H1 (cell line): ENCODE measurements at places on chromosomes 6 and 20.

DNA sequence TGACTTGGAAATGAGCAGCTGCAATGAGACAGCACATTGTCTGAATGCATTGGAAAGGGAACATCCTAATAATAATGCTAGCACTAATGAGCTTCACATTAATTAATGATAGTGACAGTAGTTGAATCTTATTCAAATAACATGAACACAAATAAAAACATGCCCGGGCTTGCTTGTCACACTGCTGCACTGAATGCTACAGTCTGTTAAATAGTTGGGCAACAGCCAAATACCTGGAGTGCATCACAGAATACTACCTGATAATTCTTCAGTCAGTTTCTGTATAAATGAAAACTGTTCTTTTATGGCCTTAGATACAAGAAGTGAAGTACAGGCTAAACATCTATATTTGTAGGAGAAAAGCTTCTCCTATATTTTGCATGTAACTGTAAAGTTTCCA, 458.7 kb downstream of the RNF144B start:
- no peak for DNase-seq

DNA sequence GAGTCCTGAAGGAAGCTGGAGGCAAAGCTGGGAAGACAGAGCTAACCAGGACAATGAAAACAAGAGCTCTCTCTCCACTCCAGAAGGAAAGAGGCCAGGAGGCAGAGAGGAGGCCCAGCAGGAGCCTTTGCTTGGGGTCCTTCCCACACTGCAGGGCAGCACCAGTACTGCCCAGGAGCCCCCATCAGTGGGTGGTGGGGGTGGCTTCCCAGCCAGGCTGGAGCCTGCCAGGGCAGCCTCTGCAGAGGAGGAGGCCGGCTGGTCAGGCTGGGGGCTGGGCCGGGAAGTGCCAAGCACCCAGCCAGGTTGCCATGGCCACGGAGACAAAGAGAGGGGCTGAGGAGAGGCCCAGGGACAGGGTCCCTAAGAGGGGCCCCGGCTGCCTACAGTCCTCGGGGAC, 33.4 kb downstream of the PREX1 start:
- peak; percentile 74 for DNase-seq

DNA sequence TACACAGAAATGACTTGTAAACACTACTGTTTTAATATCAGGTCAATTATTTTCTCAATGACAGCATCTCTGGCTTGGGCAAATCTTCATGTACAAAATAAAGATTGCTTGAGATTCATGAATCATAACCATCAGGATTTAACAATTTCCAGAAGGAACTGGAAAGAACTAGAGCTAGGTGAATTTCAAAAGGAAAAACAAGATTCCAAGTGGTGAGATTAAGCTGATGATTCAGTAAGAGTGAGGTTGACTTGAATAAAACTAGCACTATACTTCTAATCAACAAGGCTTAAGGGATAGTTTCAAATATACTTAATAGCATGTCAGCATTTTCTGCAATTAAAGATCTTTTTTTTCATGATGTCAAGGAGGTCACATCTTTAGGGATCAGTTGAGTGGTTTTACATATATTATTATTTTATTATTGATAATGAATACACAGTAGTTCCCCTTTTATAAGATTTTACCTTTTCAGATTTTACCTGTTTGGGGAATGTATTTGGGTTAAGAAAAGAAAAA, 43.5 kb upstream of the HCRTR2 start:
- DNase-seq, result no peak

- no peak for DNase-seq
Measured at GRCh38 chr6:13072686-13073347, 255.5 kb downstream of the TBC1D7 start.

GRCh38 chr6:33297406-33297955, 1.3 kb downstream of the RGL2 start:
- no peak for DNase-seq

DNA sequence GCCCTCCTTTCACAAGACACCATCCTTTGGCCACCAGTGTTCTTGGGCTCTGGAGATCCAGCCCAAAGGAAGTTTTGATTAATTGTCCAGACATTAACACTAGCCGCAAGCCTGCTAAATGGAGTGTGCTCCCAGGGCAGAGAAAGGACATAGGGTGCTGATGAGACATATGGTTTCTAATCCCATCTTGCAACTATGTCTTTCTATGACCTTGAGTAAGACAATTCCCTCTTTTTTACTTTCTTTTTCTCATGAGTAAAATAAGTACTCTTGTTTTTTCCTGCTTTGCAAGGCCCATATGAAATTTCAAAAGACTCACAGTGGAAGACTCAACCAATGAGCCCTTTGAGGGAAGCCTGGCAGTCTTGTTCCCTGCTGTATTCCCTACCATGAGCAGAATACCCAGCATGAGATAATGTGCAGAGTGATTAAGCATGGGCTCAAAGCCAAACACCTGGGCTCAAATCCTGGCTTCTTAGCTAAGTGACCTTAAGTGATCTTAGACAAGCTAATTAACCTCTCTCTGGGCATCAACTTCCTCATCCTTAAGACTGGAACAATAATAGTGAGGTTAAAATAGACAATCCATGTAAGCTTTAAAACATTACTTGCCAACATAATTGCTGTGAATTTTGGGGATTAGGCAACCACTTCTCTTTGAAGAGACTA, at the start of gene WFDC10B:
WFDC10B (minus strand) TSS at position 51 of the 669 bp plus-strand sequence. CDS start 19,027 bp downstream, outside the sequence.
- DNase-seq, result no peak

DNA sequence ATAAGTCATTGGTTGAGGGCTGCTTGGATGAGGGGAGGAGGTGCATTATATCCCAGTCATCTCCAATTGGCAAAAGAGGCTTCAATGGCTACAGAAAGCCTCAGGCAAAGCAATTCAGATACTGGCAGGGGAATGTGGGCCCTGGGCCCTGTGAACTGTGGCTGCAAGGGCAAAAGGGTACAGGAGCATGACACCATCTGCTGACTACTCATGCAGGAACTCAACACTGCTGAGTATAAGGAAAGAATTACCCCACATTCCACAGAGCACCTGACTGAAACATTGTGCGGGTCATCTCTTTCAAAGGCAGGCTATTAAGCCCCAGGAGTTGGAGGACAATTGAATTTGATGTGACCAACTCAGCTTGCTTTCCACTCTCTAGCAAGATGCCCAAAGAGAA, 92.1 kb upstream of the SPTLC3 start:
- no peak for DNase-seq

DNA sequence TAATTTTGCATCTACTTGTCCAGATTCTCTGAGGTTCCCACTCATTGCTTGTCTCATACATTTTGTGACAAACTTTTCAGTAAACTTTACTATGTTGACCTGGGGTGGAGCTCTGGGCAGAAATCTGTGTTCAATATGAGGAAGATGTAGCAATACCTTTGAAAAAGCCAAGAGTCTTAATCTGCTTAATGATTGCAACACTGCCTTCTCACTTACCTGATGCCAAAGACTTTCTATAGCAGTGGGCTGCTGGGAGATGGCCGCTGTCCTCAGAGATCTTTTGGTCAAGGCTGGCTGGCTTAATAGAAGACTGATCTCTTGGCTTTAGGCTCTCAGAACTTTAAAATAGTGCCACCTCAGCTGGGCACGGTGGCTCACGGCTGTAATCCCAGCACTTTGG, 70.1 kb upstream of the RBM24 start:
- DNase-seq, result no peak

DNA sequence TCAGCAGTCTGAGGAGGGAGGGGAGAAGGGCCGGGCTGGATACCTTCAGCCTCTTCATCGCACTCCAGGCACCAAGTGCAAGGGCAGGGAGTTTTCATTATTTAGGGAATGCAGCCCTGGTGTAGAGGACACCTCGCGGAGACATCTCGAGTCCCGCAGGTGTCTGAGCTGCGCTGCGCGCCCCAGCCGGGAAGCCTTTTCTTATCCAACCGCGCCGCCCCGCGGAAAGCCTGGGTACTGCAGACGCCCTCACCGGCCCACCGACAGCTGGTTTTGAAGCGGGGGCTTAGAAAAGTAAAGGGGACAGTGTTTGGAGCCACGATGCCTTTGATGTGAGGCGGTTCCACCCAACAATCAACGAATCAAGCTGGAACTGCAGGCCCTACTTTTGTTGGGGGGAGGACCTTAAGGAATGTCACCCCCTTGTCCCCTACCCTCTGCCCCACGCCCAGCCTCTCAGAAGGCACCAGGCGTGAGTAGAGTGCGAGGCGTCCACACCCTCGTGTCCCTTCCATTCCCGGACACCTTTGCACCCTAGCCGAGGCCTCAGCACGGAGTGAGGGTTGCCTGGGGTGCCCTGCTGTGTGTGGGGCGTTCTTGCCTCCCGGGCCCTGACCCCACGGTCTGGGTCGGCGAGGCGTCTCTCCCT, 8.6 kb downstream of the NKX2-2 start:
- DNase-seq, result peak; percentile 100

- no peak for DNase-seq
Measured at GRCh38 chr6:74941424-74941823, 264.4 kb downstream of the COL12A1 start.

GRCh38 chr6:136846046-136846445, 23.7 kb downstream of the PEX7 start:
- no peak for DNase-seq

DNA sequence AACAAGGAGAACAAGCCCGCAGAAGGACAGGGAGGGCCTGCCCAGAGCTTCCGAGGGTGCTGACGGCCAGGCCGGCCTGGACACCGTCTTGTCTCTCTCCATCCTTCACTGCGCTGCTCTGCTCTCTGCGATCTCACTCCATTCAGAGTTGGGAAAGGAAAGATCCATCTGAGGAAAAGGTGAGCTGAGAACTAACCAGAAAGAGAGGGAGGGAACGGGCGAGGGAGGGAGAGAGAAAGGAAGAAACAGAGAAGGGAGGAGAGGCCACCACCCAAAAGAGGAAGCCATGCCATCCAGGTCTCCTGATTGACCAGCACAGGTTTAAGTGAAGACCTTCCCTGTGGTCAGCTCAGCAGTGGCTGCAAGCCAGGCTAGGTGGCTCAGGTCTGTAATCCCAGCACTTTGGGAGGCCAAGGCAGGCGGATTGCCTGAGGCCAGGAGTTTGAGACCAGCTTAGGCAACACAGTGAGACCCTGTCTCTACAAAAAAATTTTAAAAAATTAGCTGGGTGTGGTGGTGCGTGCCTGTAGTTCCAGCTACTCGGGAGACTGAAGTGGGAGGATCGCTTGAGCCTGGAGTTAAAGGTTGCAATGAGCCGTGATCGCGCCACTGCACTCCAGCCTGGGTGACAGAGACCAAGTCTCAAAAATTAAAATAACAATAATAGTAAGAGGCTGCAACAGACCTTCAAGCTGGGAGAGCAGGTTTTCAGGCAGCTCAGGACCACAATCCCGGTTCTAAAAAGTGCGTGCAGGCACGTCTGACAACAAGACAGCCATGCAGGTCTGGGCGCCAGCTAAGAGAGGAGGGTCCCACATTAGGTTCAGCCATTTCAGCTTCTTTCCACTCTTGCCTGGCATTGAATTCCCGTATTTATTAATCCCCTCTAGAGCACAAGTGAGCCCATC, 34.2 kb upstream of the DLGAP4 start:
- no peak for DNase-seq

GRCh38 chr20:10508060-10508459, 73.0 kb downstream of the SLX4IP start:
- DNase-seq, result no peak

DNA sequence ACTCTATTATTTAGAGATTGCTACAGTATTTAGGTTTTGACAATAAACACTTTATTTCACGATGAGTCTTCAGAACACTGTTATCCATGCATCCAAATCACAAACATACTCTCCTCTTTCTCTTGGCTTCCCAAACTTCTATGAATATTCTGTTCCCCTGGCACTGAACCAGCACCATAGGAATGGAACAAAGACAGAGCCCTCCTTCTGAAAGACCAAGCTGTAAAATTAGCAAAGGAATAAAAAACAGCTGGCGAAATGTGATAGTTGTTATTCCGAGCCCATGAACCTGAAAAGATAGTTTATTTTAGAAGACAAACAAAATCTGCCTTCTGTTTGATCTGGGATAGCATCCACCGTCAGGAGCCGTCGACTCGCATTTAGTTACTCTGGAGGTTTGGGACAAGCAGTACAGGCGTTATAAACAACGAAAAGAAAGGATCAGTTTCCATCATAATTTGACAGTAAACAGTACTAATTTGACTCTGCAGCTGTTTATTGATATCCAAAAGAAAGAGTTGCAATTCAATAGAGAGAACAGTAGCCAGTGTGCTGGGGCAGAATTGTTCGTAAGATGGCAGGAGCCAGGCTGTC, 161.4 kb downstream of the CLIC5 start:
- no peak for DNase-seq

DNA sequence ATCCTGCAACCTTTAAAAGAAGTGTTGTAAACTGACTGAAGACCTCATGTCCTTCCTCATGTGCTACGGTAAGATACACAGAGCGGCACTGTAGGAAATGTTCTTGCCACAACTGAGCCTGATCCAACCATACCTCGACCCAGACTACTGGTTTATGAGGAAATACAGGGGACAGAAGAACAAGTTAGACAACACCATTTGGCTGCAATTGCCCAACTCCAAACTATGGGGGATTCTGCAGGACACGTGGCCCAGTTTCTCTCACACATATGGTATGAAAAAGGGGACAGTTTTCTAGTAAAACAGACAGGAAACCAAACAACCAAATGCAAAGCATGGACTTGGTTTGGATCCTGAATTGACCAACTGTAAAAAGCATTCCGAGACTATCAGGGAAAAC, 10.5 kb downstream of the PRPH2 start:
- DNase-seq, result no peak

GRCh38 chr6:118307581-118307980, 240.5 kb upstream of the PLN start:
- no peak for DNase-seq

- DNase-seq, result no peak
Measured at GRCh38 chr6:139126255-139126654, 8.6 kb upstream of the HECA start.

DNA sequence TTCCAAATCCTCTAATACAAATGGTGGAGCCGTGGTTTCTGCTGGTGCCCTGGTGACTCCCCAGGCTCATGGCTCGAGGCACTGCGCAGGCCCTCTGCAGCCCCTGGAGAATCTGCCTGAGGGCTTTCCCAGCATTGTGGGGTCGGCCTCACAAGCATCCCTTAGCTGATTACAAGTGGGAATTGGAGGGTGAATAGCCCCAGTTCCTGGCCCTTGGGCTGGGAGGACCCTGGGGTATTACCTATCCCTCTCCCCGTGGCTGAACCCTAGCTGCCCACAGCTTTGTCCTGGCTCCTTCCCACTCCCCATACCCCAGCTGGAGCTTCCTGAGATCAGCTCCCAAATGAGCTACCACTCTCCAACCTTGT, 212.2 kb upstream of the CST7 start:
- DNase-seq, result peak; percentile 32

DNA sequence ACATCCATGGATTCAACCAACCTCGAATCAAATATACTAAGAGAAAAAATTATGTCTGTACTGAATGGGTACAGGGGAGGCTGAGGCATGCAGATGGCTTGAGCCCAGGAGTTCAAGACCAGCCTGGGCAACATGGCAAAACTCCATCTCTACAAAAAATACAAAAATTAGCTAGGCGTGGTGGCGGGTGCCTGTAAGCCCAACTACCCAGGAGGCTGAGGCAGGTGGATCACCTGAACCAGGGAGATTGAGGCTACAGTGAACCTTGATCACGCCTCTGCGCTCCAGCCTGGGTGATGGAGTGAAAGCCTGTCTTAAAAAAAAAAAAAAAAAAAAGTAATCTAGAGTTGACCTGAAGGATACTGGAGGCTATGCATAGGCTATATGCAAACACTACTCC, 219.1 kb upstream of the SNX9 start:
- no peak for DNase-seq

- peak; percentile 65 for DNase-seq
Measured at GRCh38 chr6:39430871-39431523, 108.5 kb upstream of the KCNK16 start.

GRCh38 chr6:34922177-34922663, 33.2 kb downstream of the ANKS1A start:
- DNase-seq, result no peak
